T1000 (cell line): ENCODE measurements at places on chromosomes 6 and 20.

DNA sequence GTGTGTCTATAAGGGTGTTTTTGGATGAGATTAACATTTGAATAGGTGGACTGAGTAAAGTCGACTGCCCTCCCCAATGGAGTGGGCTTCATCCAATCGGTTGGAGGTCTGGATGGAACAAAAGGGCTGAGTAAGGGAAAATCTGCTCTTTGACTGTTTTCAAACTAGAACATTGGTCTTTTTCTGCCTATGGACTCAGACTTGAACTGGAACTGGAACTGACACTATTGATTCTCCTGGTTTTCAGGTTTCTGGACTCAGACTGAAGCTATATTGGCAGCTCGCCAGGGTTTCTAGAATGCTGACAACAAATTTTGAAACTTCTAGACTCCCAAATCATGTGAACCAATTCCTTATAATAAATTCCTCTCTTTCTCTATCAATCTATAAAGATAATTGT, 498.9 kb upstream of the EPHA7 start:
- no peak for DNase-seq

DNA sequence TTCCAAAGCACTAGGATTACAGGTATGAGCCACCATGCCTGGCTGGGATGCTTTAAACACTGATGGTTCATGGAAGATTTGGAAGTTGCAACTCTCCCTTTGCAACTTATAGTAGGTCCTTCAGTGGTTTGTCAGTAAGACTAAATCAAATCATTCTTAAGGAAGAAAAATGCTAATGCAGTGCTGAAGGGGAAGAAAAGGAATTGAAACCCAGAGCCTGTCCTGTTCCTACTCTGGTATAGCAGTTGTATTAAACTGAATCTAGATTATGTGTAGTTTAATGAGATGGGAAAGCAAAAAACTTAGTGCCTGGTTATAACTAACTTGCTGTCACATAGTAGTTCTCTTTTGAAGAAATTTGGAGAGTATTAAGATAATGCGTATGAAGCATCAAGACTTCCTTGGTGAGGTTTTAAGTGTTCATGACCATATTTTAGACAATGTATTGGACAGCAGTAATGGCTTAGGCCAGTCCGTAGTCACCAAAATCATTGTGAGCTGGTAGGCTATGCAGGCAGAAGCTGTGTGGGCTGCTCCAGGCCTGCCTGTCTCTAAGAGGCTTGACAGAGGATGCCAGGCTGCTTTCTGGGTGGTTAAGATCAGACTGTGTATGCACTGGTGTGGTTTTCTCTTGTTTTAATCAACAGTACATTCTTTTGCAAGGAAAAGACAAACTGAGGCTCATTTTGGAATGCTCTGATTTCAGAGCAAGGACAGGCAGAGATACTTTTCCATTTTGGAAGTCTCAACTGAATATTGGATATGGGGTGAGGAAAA, 14.0 kb downstream of the PAQR8 start:
- no peak for DNase-seq

DNA sequence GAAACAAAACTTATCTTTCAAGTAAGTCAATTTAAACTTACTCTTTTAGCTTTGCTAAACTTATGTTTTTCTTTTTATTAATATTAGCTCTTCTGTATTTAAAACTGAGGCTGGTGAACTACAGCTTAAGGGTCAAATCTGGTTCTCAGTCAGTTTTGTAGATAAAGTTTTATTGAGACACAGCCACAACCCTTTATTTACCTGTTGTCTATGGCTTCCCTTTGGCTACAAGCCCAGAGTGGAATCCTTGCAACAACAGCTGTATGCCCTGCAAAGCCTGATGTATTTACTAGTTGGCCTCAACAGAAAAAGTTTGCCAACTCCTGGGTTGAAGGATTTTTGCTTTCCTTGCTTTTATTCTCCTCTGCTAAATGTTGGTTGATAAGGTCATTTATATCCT, 491.4 kb upstream of the RNF217 start:
- no peak for DNase-seq

DNA sequence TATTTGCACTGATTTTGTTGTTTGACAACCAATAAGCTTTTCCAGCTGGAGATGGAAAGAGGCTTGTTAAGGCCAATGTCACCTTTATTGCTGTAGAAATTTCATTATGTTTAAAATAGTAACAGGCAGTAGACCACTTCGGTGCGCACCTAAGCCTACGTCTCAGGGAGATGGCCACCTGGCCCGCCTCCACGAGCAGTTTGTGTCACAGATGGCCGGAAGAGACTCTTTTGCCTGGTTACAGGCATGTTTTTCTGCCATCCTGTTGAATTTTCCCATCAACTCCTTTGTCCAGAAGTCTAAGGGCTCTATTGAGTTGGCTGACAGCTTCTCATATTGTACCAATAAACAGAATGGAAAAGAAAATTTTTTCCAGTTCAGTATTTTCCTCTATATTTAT, 51.0 kb downstream of the SLC9A8 start:
- no peak for DNase-seq

DNA sequence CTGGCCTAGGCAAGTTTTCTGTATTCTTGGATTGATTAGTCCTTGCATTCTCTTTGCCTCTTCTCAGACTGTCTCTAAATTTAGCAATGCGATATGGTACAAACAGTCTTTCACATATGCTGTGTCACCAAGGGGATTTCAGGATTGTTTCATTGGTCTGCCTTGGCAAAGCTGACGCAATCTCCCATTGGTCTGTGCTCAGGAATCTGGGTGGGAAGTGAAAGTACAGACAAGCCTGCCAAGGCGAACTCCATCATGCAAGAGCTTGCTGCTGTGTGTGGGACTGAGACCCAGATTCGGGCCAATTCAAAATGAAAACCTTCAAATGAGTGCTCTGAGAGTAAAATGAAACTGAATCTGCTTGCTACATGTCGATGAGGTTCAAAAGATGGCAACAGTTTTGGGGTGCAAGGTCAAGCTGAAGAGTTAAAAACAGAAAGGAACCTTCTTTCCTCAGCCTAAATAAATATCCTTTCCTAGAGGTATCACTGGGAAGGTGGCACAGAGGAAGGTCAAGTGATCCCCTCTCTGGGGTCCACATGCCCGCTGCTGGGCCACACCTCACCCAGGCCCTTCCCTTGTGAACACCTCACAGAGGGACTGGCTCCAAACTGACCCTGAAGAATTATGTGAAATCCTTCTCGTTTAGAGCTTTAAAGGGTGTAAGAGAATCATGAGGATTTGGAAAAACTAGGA, 198.8 kb upstream of the PREP start:
- no peak for DNase-seq

GRCh38 chr6:113774127-113774825, 82.9 kb upstream of the MARCKS start:
- no peak for DNase-seq
